ENCODE measurements at places on chromosomes 1 and 21.

- no peak for DNase-seq
These were observed 15.4 kb downstream of the ECHDC2 start for GRCh38 chr1:52906135-52906603.

- DNase-seq = no peak
These were observed 38.2 kb downstream of the ZBTB17 start for GRCh38 chr1:15937706-15938168.

GRCh38 chr1:7973086-7973485 lies 11.6 kb downstream of the PARK7 start:
- no peak for DNase-seq

DNA sequence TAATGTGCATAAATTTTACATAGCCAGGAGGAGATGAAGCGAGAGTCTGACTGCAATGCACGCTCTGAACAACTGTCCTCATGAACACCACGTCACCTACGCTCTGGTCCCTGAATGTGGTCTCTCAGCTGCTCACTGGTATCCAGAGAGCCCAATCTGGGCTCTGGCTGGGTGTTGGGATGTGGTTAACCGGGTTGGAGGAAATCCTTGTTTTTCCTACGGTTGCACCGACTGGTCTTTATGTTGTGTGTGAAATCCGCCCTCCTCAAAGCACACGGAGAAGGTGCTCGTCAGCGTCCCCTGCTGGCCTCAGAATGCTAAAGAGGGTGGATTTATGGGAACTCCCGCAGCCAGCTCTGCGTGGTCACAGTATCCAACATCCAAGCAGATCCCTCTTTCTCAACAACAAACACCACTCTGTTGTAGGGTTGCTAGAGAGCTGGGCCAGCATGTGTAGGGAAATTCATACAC lies 51.8 kb upstream of the FAM89A start:
- no peak for DNase-seq

DNA sequence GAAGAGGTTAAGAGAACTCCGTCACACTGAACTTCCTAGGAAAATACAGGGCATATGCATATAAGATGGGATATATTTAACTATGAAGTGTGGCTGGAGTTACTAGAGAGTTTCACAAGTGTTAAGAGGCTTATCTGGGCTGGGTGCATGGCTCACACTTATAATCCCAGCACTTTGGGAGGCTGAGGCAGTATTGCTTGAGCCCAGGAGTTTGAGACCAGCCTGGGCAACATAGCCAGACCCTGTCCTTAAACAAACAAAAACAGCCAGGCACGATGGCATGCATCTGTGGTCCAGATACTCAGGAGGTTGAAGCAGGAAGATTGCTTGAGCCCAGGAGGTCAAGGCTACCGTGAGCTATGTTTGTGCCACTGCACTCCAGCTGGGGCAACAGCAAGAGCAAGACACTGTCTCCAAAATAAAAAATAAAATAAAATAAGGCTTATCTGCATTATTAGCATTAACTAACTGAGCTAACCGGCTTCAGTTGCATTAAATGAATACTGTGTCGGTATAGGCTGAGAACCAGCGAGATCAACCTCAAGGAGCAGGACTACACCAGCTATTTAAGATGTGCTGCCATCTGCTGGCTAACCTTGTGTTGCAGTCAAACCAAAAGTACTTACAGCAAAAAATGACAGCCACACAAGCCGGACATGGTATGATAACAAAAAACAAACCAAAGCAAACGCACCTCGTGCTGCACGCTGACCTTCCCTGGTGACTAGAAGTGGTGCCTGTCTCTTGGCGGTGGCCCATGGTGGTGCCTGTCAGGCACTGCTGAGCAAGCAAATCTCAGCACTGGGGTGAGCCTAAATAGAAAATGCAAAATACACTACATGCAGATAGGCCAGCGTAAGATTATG lies 19.7 kb upstream of the RBBP5 start:
- peak; percentile 62 for DNase-seq

DNA sequence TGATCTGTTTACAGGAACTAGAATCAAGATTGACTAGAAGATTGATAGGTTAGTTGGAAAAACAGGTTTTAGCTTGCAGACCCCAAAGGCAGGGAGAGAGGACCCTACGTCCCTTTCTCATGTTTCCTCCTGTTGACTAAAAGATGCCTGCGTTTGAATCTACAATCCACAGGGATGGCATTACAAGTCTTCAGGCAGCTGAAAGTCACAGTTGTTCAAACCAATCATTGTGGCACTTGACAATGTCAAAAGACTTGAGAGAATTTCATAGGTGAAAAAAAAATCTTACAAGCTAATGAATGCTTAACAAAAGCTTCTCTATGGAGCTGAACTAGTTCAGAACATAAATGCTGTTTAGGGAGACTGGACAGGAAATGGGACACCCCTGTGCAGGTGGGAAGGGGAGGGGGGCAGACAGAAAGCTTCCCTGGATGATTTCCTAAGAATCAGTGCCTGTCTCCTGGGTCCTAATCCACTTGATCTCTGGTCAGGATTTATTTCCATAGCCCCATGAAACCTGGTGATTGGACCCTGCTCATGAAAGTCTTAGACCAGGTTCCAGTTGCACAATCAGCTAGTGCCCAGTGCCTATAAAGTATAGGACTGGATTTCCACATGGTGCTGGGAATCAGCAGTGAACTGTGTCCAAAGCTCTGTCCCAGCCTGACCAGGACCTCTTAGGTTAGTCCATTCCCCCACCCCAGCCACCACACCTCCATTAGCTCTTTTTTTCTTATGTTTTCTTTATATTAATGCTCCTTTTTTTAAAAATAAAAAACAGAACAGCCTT lies 91.6 kb upstream of the BCAR3 start:
- no peak for DNase-seq
